ENCODE measurements at places on chromosomes 3 and 15.

DNA sequence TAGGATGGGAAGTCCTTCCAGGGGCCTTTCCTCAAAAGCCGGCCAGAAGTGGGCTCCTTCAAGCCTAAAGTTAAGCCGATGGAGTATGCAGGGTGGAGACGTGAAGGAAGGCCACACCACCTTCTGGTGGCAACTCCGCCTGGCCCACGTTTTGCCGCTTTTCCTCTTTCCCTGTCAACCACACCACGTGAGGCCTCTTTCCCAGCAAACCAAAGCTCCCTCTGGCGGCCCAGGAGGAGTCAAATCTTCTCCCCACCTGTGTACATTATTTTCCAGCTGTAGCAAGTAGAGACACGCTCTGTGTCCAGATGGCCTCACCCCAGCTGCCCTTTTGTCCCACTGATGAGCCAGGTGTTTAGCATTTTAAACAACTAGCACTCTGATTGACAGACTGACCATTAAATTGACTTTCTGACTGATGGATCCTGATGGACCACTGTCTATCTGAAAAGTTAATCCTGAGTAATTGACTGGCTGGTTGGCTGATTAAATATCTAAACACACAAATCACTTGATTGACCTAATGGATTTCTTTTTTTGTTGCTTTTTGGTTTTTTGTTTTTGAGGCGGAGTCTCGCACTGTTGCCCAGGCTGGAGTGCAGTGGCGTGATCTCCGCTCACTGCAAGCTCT lies 59.6 kb upstream of the ZBTB38 start:
- DNase-seq: no peak

- peak; percentile 79 for DNase-seq
Measured at GRCh38 chr3:184399410-184399809, 19.6 kb downstream of the CHRD start.

DNA sequence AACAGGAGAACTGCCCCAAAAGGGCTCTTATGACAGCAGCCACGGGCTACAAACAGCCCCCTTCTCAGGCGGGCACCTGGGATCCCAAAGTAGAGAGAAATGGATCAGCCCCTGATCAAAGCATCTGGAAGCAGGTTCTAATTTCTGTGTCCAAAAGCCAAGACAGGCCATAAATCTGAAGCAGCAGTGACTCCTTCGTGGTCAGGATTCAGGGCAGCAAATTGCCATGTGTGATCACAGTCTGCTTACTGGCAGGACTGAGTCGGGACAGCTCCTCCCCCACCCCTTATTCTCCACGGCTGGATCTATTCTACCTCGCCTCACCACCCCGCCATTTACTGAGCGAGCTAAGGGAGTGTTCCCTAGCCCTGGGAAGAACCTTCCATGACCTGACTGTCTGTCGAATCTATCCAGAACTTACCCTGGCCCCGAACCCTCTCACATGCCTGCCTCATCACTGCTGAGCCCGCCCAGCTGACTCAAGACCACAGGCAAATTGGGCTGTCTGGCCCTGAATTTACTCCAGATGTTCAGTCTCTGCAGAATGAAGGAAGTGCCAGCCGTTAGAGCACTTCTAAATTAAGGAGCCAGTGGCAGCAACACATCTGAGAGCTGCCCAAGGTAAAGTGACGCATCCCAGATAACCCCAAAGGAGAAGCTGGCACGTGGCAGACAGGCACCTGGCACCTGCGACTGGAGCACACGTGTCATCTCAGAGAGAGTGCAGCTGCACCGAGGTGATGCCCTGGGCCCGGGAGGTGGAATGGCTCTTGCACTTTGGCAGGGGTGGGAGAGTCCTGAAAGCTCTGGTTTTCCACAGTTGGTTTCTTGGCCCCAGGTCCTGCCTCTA lies 1.3 kb downstream of the LRRC15 start:
- DNase-seq: peak; percentile 67

DNA sequence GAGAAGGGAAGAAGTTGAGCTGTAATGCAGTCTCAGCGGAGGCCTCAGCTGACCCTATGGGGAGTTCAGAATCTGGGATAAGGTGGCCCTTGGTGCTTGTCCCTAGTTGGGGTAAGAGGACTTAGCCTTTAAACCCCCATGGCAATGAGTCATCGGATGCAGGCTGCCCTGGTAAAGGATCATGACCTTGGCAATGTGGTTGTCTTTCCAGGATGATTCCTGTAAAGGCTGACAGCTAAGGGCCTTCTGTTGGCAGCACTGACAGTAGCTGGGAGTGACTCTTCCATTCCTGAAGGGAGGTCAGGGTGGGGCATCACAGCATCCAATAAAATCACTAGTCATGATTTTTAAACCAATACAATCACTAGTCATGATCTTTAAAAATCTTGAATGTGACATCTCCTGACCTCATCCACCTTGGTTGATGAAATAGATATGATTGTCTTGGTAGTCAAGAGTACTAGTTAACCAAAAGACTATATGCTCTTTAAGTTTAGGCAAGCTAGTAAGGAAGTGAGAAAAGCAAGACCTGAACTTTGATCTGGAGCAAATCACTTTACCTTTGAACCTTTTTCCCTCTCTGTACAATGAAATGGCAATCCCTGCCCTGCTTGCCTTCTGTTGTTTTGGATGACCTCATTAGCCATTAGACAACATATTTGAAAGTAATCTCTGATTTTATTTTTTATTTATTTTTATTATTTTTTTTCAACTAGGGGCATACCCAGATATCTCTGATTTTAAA lies 71.3 kb upstream of the CACNA1D start:
- DNase-seq: no peak

GRCh38 chr15:37691911-37692310 lies 242.5 kb upstream of the TMCO5A start:
- no peak for DNase-seq

GRCh38 chr3:119589102-119589773 lies 8.4 kb upstream of the PLA1A start:
- no peak for DNase-seq

DNA sequence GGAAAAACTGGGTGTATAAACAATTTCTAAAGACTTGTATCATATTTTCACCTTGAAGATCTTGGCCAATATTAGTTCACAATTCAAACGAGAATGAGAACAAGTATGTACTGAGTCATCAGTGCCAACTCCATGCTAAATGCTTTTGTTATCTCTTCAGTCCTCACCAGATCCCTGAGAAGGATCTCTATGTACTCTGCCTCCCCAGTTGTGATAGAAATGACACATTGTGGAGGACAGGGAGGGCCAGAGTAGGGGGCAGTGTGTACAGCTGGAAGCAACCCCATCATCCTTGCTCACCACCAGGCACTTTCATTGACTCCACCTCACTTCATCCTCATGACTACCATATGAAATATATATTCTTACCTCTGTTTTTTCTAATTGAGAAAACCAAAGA lies 353.7 kb upstream of the SOX2 start:
- no peak for DNase-seq

DNA sequence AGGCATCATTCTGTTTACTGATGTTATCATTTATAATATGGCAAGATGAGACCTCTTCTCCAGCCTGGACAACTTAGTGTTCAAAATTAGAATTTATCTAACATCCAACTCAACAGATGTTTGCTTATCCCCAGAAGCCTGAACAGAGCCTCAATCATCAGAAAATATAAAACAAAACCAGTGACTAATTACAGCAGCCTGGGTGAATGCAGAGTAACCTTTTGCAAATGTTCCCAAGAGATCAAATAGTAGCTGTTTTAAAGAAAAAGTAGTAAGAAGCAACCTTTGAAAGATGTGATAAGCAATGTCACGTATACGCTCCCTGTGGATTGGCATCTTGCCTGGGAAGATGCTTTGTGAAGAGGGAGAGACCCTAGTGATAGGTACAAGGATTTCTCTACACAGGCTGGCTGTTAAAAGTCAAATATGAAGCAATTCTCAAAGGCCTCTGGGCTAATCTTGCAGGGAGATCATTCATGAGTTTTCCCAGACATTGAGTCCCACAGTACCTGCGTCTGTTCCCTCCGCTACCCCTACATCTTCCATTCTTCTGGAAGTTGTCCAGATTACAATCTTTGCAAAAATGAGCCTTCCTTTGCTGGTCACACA lies 39.3 kb upstream of the PRICKLE2 start:
- DNase-seq: no peak

GRCh38 chr15:36008719-36009118 lies 462.8 kb upstream of the DPH6 start:
- DNase-seq: no peak

- DNase-seq: no peak
Measured at GRCh38 chr3:127779747-127780146, 42.6 kb downstream of the MGLL start.

GRCh38 chr3:43893727-43894126 lies 203.0 kb downstream of the ABHD5 start:
- DNase-seq: no peak

DNA sequence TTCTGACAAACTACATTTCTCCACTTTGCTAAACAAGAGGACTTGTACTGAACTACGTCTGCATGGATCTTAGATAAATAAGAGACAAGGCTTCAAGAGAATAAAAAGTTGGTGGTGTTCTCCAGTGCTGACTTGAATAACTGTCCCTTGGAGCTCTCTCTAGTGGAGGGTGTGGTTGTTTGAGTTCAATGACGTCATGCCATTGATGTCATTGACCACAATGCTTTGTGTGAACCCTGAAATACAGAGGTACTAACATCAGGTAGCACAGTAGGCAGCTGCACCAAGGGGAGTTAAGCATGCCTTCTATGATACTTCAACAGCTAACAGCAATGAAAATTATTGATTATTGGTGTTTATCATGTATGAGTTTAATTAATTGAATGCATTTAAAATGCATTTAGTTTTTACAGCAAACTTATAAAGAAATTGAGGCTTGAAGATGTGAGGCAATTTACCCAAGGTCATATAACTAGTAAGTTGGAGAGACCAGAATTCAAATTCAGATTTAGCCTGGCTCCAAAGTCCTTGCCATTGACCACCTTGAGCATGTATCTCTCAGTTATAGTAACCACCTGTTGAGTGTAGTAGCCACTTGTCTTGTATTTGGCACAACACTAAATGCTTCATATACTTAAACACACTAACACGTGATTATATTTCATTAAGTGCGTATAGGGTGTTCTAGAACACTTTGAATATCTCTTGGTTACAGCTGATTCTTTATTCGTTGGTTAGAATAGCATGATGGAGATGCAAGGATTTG lies 126.0 kb upstream of the ANKRD28 start:
- DNase-seq: no peak

- no peak for DNase-seq
Measured at GRCh38 chr3:19945534-19945933, 1.4 kb upstream of the RAB5A start.

DNA sequence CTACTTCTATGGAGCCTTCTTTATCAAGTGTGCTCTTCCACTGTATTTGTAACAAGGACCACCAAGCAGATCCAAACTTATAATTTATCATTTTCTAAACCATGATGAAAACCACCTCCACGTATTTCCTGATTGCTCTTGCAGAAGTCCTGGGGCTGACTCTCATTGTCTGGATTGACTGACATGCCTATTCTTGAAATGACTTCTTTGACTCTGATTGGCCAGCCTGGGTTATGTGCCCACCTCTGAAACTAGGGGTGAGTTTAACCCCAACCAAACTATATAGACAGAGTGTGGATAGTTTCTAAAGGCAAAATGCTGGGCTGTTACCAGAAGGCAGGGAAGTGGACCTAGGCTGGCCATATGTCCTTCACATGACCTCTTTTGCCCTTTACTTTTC lies 12.7 kb downstream of the TMPRSS7 start:
- DNase-seq: no peak

- DNase-seq: no peak
Measured at GRCh38 chr3:133136114-133137041, 98.2 kb downstream of the TMEM108 start.

DNA sequence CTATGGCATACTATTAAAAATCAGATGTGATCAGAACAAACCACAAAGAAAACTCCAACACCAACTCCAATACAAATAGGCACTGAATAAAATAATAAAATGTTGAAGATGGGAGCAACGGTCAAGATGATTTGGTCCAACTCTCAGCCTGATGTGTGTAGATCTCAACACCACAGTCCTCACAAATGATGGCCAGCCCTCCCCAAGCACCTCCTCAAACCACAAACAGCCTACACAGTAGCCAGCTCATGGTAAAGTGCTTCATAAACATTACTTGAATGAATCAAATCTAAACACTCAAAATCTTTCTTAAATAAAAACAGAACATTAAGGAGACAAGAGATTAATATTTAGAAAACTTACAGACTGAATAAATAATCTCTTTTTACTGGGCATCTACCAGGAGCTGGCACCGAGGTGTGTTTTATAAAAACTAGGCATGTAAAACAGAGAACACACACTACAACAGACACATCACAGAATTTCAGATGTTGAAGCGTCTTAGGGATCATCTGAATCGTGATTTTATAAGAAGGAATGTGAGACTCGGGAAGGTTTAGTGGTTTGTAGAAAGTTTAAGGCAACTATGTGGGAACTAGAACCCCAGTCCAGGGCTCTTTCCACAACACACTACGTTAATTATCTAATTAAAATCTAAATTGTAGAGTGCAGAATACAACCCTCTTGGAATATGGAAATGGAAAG lies 102.4 kb downstream of the MYLK start:
- DNase-seq: no peak

DNA sequence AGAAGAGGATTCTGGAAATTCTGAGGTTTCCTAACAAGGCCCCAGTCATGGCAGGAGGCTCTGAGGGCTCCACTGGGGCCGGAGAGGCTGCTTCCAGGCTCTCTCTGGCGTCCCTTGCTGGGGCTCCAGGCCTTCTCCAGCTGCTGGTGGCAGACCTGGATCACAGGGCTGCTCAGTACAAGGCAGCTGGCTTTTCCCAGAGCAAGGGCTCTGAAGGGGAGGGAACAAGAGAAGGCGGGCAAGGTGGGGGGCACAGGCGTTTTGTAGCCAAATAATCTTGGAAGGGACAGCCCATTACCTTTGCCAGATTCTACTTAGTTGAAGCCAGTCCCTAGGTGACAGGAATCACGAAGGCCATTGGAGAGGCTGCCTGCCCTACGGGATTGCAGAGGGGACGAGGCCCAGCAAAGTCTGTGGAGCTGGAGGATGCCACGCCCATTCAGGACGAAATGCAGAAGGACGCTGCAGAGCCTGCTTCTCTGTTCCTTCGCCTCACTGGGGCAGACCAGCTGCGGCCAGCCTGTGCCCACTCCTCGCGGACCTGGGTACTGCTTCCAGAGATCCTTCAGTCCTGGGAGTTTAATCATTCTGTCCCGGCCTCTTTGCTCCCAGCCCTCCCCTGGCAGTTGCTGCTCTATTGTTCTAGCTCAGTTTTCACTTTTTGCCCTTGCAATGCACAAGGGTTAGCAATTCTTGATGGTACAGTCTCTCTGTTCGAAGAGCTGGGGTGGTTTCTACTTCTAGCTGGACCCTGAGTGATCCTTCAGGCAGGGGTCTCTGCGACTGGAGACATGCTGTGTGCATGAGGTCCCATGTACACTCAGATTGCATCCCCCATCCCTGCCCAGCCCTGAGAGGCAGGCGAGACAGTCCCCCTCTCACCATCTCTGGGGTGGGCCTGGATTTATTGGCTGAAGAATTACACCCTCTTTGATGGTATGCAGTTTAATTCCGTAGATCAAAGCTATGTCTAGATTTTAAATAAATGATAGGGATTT lies 149.3 kb upstream of the MEF2A start:
- no peak for DNase-seq
